RPMI7951 (cell line): ENCODE measurements at places on chromosomes 3 and 15. TPM values are rescaled to one million over a fixed set of nuclear protein-coding genes. Genes with fewer than 3 reads are reported as not detected.

FAM43A gene
- total RNA-seq = 1.8 and 3.5 TPM in 2 replicates

RBMS3 gene
- 12.6 and 22.8 TPM in 2 replicates for total RNA-seq

MAPKBP1 gene
- total RNA-seq = 8.1 and 10.0 TPM in 2 replicates

HHLA2 gene
- total RNA-seq = not detected in 2 replicates

ZNF620 gene
- total RNA-seq = 1.4 and 1.5 TPM in 2 replicates

GRK7 gene
- total RNA-seq = 0.10 TPM in 1 of 2 replicates, not detected in the other

PAQR5 gene
- 3.3 and 3.5 TPM in 2 replicates for total RNA-seq

COL6A5 gene
- not detected in 2 replicates for total RNA-seq

KBTBD8 gene
- total RNA-seq = 4.1 and 6.2 TPM in 2 replicates

PLSCR2 gene
- total RNA-seq = not detected in 2 replicates

SEMA3G gene
- 0.10 and 0.12 TPM in 2 replicates for total RNA-seq

EPB42 gene
- total RNA-seq = not detected in 2 replicates

LEO1 gene
- 46.2 and 60.0 TPM in 2 replicates for total RNA-seq

CFAP91 gene
- not detected in 2 replicates for total RNA-seq

INTS14 gene
- total RNA-seq = 48.5 and 50.0 TPM in 2 replicates

PROS1 gene
- total RNA-seq = 4.8 and 6.6 TPM in 2 replicates

FANCD2 gene
- total RNA-seq = 32.3 and 37.5 TPM in 2 replicates

CFAP100 gene
- not detected in 2 replicates for total RNA-seq

LMAN1L gene
- total RNA-seq = not detected in 2 replicates

GOLGA6A gene
- total RNA-seq = not detected in 2 replicates

ZIC1 gene
- 12.1 and 12.2 TPM in 2 replicates for total RNA-seq

CCDC54 gene
- total RNA-seq = not detected in 2 replicates

CIB2 gene
- total RNA-seq = 6.2 and 7.8 TPM in 2 replicates

ALPK3 gene
- 0.10 and 0.12 TPM in 2 replicates for total RNA-seq

GPR62 gene
- total RNA-seq = not detected in 2 replicates

ZNF660 gene
- total RNA-seq = 1.1 and 1.2 TPM in 2 replicates

FOXB1 gene
- not detected in 2 replicates for total RNA-seq

LDHAL6B gene
- total RNA-seq = 0.10 TPM in 1 of 2 replicates, not detected in the other

PRSS50 gene
- total RNA-seq = not detected in 2 replicates

SOX14 gene
- total RNA-seq = not detected in 2 replicates

OR4M2 gene
- total RNA-seq = not detected in 2 replicates

VPS8 gene
- 22.0 and 30.8 TPM in 2 replicates for total RNA-seq

UBA7 gene
- 22.3 and 27.2 TPM in 2 replicates for total RNA-seq

GHRL gene
- not detected in 2 replicates for total RNA-seq

LOXL1 gene
- 45.9 and 55.0 TPM in 2 replicates for total RNA-seq

CLEC3B gene
- 1.7 and 2.4 TPM in 2 replicates for total RNA-seq

DYNC1LI1 gene
- total RNA-seq = 56.1 and 56.6 TPM in 2 replicates

TMEM44 gene
- 13.8 and 19.0 TPM in 2 replicates for total RNA-seq

PRRT3 gene
- 0.98 and 1.2 TPM in 2 replicates for total RNA-seq

OXSM gene
- 18.1 and 28.0 TPM in 2 replicates for total RNA-seq

CD276 gene
- total RNA-seq = 72.2 and 84.3 TPM in 2 replicates

SCN10A gene
- total RNA-seq = not detected in 2 replicates

MYLK gene
- total RNA-seq = 94.7 and 103 TPM in 2 replicates

STRA6 gene
- total RNA-seq = 95.7 and 114 TPM in 2 replicates

GOLGA6L2 gene
- not detected in 2 replicates for total RNA-seq

GPR149 gene
- not detected in 2 replicates for total RNA-seq

FILIP1L gene
- total RNA-seq = under 0.01 TPM in 1 of 2 replicates, not detected in the other

ABI3BP gene
- total RNA-seq = 0.29 and 0.48 TPM in 2 replicates

CP gene
- total RNA-seq = 0.39 TPM in 1 of 2 replicates, not detected in the other

PRR20G gene
- not detected in 2 replicates for total RNA-seq

ATP10A gene
- not detected in 2 replicates for total RNA-seq

C3orf38 gene
- 25.6 and 29.9 TPM in 2 replicates for total RNA-seq
